ENCODE measurements at places on chromosomes 2 and 18.

GRCh38 chr2:121887513-121888188 is 132.2 kb downstream of the TSN start:
- no peak for DNase-seq

GRCh38 chr18:7273301-7273921 is 42.5 kb downstream of the LRRC30 start:
- DNase-seq: no peak

DNA sequence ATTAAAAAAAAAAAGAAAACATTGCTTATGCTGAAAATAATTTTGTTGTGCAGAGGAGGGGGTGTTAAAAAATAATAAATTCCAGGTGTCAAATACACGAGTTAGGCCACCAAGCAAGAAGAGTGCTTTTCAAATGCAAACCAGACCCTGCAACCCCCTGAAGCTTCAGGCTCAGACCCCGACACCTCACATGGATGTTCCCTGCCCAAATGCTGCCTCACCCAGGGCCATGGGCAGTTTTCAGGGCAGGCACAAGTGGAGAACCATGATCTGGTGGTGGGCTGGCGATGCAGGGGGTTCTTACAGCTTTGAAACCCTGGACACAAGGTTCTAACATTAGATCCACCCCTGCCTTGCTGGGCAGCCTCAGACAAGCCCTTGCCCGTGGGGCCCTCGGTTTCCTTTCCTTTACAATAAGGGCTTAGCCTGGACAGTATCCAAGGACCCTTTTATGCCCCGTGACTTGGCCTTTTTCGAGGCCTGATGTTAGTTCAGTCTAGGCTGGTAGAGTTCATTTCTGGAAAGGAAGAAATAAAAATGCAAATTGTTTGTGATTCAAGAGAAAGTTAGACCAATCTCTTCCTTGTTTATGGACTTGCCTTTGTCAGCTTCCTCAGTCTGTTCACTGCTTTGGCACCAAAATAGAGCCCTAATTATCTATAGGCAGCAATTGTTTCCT is 168.7 kb downstream of the DDX1 start:
- DNase-seq: no peak

GRCh38 chr18:47251289-47252120 is at the start of gene SKOR2:
SKOR2 (minus strand) TSS chr18:47251660; CDS start chr18:47249183, 2,477 bp downstream.
- DNase-seq: no peak

Measured in effector CD8-positive, alpha-beta T cell (primary cell).